Caki2 (cell line): ENCODE measurements at places on chromosomes 3 and 15.

- no peak for DNase-seq
These were observed 24.5 kb upstream of the CAPN7 start for GRCh38 chr3:15181511-15181910.

GRCh38 chr15:69415381-69415780 lies 1.2 kb downstream of the KIF23 start:
- DNase-seq, result no peak

- DNase-seq, result peak; percentile 68
These were observed 1.9 kb downstream of the TBL1XR1 start for GRCh38 chr3:177195242-177195991.

DNA sequence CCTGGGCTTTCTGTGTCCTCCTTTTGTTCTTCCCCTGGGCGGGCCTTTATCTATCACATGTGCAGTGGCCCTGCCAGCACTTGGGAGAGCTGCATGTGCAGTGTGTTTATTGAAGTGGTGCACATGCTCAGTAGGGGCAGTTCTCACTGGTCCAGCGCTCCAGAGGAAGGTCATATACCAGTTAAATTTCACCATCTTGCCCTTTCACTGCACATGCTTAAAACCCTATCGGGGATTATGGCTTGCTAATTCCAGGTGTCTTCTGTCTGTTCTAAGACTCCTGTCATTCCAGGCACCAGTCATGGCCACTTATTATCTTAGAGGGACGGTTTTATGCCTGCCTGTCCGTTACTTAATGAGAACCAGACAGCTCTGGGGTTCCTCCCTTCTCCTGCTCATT lies 52.2 kb downstream of the ROPN1B start:
- no peak for DNase-seq

DNA sequence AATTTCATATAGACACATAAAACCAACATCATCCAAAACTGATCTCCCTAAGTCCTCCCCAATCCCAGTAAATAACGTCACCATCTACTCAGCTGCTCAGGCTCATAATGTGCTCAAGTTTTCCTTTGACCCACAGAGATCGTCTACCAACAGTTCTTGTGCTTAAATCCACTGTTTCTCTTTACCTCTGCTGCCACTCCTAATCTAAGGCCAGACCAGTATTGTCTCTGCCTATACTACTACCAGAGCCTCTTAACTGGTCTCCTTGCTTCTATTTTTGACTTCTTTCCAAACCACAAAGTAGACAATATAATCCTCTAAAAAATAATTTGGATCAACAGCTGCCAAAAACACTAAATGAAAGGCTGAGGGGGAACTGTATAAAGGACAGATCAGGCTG lies 65.3 kb downstream of the CLASP2 start:
- no peak for DNase-seq

DNA sequence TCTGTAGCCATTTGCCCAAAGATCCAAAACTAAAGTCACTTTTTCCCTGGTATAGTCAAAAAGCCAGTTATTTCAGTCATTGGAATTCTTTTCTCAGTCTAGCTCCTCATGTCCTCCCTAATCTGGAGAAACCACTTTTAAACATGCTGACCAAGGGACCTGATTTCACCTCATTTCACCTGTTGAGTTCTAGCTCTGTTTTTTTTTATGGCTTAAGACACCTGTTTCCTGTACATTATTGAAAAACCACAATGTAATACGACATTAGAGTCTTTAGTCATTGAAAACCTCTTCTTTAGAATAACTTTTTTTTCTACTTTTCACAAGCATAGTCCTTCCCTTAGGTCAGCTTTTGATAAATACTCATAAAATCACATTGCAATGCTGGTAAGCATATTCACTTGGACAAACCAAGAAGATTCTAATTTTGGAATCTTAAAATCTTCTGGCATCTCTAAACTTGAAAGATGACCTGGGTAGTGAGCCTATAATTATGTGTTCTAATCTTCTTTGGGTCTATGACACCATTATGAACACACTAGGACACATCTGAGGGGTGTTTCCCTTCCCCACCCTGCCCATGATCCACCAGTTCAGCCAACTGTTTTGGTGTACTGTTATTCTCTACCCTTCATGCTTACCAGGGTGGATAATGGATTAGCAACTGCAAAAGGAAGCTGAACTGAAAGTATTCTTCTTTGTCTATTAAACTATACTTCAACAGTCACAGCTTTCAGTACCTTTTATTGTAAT lies 103.5 kb upstream of the FXR1 start:
- DNase-seq, result no peak

- no peak for DNase-seq
These were observed 13.3 kb upstream of the MYZAP start for GRCh38 chr15:57578288-57578900.

DNA sequence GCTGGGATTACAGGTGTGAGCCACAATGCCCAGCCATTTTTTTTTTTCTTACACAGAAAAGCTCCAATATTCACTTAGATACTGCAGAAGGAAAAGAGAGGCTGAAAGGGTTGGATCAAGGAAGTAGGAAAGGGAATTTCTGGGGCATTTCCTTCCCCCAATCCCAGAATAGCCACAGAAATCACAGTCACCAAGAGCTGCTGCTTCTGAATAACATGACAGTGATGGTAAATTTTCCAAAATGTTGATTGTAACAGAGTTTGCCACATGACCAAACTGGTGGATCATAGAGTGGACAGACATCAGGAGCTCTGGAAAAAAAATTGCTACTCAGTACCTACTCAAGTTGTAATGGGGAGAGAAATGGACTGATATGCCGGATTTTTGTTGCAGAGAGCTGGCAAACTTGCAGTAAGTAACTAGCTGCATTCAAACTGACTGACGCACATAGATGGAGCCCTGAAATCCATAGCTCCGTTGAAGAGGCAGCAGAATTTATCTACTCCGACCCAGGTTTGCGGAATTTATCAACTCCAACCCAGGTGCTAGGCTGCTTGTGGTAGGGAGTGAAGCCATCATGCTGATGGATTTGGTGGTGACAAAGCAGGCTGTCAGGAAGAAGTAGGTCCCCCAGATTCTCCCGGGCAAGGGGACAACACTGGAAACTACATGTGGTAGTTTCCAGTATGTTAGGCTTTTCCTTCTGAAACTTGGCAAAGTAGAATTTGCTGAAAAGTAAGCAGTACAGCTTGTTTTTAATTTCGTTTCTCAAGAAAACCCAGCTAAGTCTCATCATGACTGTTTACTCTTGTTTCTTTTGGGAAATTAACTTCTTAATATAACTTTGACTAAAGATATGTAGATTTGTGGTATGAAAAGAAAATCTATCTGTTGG lies 10.5 kb upstream of the ADPGK start:
- DNase-seq, result no peak

DNA sequence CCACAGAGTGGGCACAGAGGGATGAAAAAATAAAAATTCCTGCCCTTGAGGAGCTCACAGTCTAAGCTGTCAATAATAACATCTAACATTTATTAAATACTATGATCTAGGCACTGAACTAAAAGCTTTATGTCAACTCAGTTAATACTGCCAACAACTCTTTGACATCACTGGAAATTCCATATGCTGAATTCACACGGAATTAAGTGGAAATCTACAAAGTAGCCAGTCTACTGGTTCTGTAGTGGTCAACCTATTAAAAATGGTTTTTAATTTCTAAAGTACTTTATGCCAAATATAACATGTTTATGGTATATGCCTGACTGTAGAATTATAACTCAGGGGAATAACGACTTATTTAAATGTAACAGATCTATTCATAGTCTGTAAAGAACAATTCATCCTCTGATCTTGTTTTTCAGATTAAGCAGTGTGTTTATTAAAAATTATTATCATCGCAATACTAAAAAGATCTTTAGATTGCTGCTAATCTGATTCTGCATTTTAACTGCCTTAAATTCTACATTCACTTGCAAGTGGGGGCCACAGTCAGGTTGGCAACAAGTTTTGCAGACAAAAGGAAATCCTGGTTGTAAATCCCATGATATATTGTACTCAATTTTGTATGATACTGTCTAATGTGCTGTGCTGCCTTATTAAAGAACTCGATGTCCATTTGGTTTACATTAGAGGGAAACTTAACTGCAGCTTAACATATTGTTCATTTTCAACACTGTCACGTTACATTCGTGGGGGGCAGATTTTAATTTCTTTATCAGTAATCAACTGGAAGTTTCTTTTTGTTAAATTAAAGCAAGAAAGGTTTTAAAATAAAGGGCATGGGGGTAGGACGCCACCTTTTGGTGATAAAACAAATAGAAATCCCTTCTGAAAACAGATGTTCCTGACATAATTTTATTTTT lies 2.6 kb upstream of the FOXP1 start:
- DNase-seq, result peak; percentile 31

DNA sequence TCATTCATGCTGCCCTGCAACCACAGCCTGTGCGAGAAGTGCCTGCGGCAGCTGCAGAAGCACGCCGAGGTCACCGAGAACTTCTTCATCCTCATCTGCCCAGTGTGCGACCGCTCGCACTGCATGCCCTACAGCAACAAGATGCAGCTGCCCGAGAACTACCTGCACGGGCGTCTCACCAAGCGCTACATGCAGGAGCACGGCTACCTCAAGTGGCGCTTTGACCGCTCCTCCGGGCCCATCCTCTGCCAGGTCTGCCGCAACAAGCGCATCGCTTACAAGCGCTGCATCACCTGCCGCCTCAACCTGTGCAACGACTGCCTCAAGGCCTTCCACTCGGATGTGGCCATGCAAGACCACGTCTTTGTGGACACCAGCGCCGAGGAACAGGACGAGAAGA lies 4.7 kb downstream of the TRIM42 start:
- DNase-seq, result no peak

- DNase-seq, result no peak
These were observed 13.4 kb downstream of the SCAMP5 start for GRCh38 chr15:75008629-75009326.

DNA sequence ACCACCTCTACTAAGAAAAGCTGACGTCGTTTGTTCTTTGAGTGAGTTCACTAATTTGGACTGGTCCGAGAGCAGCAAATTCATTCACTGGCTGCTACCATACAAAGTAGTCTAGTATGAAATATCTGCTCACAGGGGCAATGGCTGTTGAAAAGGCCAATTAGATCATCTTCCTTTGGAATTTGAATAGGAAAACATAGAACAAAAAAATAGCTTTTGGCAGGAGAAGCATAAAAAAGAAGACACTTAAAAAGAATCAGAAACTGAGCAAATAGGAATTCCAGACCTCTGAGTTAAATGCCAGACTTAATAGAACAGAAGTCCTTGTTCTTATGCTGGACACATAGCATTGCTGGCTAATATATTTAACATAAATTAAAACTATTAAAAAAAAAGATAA lies 159.3 kb downstream of the IL1RAP start:
- no peak for DNase-seq

GRCh38 chr3:84974347-84974746 lies 15.6 kb downstream of the CADM2 start:
- DNase-seq, result peak; percentile 6

- DNase-seq, result no peak
These were observed 193.1 kb downstream of the OTOL1 start for GRCh38 chr3:161689584-161690298.

GRCh38 chr15:96869122-96869521 lies 538.6 kb downstream of the NR2F2 start:
- DNase-seq, result no peak

GRCh38 chr3:73474619-73475018 lies 150.1 kb downstream of the PDZRN3 start:
- no peak for DNase-seq

GRCh38 chr15:41169781-41170180 lies 53.7 kb upstream of the INO80 start:
- no peak for DNase-seq

GRCh38 chr3:98519351-98519750 lies 3.4 kb downstream of the CLDND1 start:
- DNase-seq, result no peak

DNA sequence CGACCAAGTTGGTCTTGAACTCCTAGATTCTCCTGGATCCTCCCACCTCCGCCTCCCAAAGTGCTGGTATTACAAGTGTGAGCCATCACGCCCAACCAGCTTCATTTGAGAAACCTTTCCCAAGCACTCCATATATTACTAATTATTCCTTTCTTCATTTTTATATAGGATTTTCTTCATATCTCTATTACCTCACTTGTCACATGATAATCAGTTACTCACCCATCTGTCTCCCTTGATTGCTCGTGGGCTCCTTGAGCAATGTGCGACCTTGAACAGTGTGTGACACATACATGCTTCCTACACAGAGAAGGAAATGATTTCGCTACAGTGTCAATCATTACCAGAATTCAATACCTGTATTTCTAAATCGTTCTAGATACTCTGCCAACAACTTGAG lies 110.7 kb upstream of the C2CD4B start:
- DNase-seq, result no peak

DNA sequence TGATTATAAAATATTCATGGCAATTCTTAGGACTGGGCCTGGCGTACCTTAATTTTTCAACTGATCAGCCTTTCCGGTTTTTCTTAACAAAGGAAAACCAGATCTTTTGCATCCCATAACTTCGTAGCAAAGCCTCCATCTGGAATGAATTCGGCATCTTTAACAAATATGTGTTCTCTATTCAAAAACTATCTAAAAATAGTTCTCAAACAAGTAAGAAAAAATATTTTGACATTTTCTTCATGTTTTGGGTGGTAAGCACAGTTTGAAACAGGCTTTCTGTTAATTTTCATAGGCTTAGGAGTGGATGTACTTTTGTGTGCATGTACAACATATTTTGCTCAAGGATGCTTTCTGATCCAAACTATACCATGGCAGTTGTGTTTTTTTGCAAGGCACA lies 55.1 kb downstream of the RBMS3 start:
- DNase-seq, result no peak

DNA sequence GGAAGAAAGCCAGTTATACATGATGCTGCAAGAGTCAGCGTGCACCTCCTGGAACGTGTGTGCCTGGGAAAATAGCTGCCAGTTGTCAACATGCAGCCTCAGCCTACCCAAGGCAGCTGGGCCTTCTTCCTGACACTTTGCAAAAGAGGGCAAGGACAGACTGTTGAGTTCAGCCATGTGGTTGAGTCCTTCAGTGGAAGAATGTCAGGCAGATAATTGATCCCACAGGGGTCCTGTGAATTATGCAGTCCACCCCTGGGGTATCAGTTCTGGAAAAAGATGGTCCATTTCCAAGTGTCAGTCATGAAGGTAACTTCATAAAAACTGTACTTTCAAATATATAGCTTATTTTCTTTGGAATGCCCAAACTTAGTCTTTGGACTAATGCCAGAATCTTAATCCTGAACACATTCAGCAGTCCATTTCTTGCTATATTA lies 79.6 kb downstream of the ARNT2 start:
- no peak for DNase-seq

DNA sequence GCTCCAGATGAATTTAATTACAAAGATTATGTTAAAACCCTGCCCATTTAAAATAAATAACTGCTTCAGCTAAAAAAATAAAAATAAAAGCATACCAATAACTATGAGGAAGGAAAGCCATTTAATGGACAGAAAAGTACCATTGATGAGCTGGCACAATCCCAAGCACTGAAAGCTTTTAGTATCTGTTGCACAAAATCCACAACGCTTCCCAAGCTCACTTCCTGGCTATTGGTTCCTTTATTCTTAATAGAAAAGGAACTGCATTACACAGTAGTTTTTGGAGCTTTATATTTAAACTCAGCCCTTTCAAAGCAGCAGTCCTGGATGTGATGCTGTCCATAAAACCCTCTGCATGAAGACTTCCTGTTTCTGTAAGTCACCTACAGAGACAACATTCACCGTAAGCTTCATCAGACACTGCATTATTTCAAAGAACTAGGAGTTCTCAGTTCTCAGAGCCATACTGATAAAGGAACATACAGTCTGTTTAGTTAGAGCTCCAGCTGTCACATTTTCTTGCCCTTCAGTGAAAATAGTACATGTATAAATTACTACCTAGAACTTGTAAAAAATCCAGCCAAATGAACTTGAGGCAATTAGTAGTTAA lies 81.5 kb downstream of the CSNK1G1 start:
- DNase-seq, result no peak
